Spleen (tissue), 13 donors: ENCODE measurements at places on chromosomes 6 and 20.

GRCh38 chr20:47198254-47198671 is 158.2 kb downstream of the ZMYND8 start:
- no peak for DNase-seq

DNA sequence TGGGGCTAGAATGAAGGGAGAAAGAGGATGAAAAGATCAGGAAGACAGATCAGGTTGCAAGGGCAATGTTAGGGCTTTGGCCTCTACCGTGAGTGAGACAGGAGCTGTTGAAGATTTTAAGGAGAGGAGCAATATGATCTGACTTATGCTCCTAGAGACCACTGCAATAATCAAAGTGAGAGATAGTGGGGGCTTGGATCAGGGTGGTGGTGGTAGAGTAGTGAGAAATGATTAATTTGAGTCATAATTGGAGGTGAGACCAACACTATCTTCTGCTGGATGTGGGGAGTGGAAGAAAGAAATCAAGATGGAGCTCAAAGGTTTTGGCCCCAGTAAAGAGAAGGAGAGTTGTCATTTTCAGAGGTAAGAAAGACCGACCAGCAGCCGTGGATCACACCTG is 140.7 kb upstream of the TMEM170B start:
- DNase-seq: no peak

GRCh38 chr20:32762754-32763201 is 593 bp downstream of the DNMT3B start:
- DNase-seq: no peak

DNA sequence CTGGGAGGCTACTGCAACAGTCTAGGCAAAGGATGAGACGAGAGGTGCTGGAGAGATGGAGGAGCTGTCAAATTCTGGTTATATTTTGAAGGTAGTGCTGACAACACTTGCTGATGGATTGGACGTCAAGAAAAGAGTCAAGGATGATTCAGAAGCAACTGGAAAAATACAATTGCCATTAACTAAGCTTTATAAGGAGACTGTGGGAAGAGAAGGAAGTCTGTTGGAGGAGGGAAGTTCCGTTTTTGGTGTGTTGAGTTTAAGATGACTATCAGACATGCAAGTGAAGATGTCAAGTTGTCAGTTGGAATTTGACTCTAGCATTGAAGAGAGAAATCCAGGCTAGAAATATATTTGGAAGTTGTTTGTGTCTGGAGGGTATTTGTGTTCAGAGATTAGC is 358.1 kb downstream of the RNGTT start:
- no peak for DNase-seq

DNA sequence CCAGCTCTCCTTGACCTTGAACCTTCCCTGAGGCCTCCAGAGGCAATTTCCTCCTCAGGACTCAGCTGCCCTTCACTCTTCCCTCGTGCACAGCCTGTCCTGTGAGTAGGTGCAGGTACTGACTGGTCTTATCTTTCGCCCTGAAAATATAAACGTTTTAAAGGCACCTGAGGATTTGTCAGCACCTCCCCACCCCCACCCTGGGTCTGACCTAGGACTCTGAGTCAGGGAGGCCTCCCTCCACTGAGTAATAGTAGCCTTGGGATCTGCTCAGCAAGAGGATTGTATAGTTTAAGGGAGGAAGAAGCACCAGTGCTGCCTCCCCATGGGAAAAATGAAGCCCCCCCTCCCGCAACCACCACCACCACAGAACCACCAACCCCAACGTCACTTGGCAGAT is 54.6 kb downstream of the PPARD start:
- no peak for DNase-seq

DNA sequence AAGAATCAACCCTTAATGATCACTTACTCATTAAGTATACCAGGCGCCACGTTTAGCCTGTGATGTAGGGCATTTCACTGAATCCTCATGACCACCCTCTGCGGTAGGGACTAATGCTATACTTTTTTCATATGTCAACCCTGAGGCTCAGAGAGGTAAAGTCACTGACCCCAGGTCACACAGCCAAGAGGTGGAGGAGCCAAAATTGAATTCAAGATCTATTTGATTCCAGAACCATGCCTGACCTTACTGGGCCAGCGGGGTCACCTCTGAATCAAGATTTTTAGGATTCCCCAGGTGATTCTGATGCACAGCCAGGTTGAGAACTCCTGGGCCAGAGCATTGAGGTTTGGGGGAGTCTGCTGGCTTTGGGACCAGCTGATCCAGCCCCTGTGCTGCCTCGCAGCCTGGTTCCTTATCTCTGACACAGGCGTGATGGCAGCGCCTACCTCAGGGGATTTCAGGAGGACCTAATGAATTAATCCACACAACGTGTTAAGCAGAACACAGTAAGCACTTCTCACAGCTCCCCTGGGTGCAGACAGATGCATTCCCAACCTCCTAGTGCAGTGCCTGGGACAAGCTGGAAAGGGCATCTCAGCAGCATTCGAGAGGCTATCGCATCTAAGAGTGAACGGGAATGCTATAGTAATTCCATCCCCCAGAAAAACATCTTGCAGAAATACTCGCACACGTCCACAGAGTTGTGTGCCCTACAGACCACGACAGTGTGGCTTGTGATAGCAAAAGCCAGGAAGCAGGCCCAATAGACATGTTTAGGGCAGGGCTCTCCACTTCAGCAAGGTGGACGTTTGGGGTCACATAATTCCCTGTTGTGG is 101.4 kb upstream of the PTPN1 start:
- no peak for DNase-seq

DNA sequence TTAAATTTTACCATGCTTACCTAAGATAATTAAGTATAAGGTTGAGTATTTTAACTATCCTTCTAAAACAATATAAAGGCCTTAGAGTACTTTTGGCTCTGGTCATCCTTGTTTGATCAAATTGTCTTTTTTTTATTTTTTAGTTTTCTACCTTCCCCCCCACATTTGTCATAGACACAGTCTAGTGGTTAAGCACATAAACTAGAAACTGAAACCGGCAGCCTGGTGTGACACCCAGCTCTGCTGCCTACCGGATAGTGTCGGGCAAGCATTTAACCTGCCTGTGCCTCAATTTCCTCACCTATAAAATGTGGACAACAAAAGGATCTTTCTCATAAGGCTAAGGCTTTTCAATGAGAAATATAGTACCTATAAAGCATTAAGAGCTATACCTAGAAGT is 21.6 kb upstream of the TULP4 start:
- peak; percentile 89 for DNase-seq

DNA sequence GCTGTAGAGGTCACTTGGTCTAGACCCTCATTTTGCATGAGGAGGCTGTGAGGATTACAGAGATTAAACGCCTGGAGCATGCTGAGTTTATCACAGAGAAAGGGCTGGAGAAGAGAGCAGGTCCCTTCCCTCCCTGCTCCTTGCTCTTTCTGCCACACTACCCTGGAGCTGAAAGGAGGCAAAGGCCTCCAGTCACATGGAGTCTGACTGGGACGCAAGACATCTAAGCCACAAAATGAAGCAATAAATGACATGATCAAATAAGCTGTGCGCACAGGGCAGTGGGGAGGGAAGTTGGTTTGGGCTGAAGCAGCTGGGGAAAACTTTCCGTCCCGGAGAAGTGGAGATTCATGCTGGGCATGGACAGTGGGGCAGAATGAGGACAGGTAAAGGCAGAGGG is 33.3 kb downstream of the ATXN1 start:
- no peak for DNase-seq

DNA sequence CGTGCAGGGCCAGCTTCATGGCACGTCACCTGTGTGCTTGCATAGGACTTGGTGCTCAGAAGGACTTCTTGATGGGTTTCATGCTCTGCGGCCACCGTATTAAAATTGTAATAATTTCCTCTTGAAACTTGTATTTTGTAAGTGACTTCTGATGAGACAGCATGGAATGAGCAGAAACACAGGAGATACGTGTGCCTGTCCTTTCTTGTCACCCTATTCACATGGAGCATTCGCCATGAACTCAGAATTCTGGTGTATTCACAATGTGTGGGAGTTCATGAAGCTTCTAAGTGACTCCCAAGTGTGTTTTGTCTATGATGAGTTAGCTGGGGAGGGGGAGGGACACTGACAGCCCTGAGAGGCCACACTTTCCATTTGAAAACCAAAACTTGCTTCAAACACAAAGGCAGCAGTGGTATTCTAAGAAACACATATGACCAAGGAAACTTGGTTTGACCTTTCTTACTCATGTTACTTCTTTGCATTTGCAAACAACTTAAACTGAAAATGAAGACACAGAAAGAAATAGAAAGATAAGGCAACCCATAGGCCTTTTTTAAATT is 92.1 kb upstream of the NEDD9 start:
- DNase-seq: no peak

DNA sequence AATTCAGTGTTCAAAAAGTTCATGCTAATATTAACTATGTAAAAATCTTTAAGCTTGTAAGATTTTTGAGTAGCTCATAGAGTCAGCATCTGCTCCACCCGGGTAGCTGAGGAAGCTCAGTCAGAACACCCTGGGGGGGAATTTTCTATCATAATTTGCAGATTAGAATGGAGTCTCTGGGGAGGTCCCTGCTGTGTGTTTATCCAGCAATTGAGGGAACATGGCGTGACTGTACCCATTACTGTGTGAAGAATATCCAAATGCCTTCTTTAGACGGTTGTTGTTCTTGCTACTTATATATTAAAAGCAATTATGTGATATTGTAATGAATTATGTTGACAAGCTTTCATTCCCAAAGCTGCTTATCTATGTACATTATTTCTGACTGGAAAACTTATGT is 64.8 kb downstream of the AIG1 start:
- DNase-seq: no peak

GRCh38 chr20:41927189-41927588 is 309.0 kb upstream of the CHD6 start:
- no peak for DNase-seq

DNA sequence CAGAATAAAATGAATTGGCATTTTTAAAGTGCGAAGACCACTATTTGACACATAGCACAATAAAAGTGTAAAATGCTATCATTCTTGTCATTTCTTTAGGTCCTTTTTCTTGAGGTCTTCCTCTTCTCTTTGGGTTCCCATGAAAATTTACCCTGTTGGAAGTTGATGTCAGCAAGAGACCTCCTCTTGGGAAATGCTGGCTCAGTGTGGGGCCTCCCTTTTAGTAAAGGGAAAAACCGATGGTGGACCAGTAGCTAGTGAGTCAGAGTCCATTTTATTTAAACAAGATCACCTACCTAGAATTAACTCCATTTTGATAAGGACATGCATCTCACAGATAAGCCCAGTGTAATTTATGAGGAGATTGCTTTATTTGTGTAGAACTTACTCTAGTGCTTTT is 37.7 kb upstream of the HLA-C start:
- DNase-seq: no peak
